Stimulated activated CD8-positive, alpha-beta memory T cell treated with anti-CD3 and anti-CD28 coated beads, Interleukin-12 subunit alpha, Interleukin-12 subunit beta, amount 100 ng/mL, for 1 hour (primary cell): ENCODE measurements at places on chromosomes 12 and 14.

DNA sequence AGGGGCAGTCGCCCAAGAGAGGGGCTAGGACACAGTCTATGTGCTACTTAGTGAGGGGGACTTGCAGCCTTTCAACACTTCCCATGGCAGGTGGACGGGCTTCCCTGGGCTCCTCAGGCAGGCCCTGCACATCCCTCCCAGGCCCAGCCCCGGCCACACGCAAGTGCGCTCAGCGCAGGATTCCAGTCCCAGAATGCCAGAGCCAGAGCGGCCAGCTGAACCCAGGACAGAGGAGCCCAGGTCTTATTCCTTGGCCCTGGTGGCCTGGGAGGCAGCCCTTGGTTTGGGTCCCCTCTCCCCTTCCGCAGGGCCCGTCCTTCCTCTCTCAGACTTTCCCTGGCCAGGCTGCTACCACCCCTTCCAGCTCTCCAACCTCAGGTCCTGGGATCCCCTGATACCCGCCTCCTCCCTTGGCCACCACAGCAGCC is 12.0 kb downstream of the DLK1 start:
- no peak for DNase-seq

GRCh38 chr12:55469291-55469690 is 647 bp downstream of the OR6C70 start:
- no peak for DNase-seq

DNA sequence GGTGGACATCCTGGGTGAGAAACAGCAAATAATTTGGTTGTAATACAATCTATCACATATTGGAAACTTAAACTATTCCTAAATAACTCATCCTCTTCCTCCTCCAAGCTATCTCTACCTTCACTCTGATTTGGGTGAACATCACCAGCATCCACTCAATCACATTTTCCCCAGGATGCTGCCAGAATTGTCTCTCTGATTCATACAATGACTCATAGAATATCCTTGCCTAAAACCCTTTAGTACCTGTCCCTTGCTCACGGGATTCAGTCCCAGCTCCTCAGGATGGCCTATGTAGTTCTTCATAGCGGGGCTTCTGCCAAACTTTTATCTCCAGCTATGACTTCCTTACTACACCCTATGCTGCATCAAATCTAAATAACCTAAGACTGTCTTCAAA is 146.8 kb downstream of the EMP1 start:
- DNase-seq: no peak

- DNase-seq: no peak
These were observed 200.2 kb downstream of the ITPR2 start for GRCh38 chr12:26632756-26633155.
